Esophagus squamous epithelium (tissue), 5 donors: ENCODE measurements at places on chromosomes 2 and 18. TPM values are rescaled to one million over a fixed set of nuclear protein-coding genes. Genes with fewer than 3 reads are reported as not detected.

DNA sequence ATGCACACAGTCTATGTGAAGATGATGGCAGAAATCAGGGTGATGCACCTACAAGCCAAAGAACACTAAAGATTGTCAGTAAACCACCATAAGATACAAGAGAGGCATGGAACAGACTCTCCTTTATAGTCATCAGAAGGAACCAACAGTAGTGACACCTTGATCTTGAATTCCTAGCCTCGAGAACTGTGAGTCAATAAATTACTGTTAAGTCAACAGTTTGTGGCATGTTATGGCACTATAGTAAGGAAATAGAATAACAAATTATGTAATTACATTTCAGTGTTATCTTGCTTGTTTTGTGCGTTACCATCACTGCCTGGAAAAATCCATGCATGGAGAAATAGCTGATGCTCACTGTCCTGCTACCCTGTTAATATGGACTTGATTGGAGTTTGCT lies 110.2 kb upstream of the LRP1B start:
- DNase-seq, result no peak
- no peaks in the 10 kb centered on the region for H3K4me1 ChIP-seq
- no peaks in the 10 kb centered on the region for H3K27me3 ChIP-seq
- H3K27ac ChIP-seq, result no peak overlapping the region
- no peak overlapping the region for H3K4me3 ChIP-seq

GRCh38 chr2:526918-527317 lies 150.3 kb downstream of the TMEM18 start:
- H3K4me3 ChIP-seq, result no peak overlapping the region
- DNase-seq, result no peak
- no peak overlapping the region for H3K27ac ChIP-seq
- no peaks in the 10 kb centered on the region for H3K36me3 ChIP-seq

DNA sequence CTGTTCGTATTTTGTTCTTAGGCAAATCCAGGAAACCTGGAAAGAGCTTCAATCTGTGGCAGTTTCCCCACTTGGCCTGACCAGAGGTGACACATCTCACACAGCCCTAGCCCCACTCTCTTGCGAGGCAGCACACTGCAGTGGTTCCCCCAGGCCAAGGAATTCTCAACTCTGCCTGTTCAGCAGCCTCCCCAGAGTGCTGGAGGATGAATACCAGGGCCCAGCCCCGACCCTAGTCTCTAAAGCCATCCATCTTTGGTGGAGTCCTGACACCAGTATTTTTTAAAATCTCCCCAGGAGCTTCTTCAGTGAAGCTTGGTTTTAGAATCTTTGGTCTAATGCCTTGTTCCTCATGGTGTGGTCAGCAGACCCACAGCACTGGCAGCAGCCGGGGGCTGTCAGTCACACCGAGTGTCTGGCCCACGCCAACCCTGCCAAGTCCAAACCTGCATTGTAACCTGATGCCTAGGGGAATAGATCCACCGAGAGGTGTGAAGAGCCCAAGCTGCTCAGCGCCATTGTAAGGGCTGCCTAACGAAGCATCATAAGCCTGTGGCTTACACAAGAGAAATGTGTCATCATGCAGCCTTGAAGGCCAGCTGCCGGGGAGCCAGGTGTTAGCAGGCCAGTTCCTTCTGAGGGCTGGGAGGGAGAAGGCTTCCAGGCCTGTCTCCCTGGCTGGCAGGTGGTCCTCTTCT lies 428.7 kb upstream of the ID2 start:
- DNase-seq, result no peak
- peaks cover 2% of the 10 kb centered on the region for H3K4me1 ChIP-seq
- no peaks in the 10 kb centered on the region for H3K27me3 ChIP-seq
- H3K27ac ChIP-seq, result no peak overlapping the region

- peaks cover 14% of the 10 kb centered on the region for H3K4me1 ChIP-seq
- H3K27me3 ChIP-seq, result no peaks in the 10 kb centered on the region
- no peaks in the 10 kb centered on the region for H3K36me3 ChIP-seq
- no peak overlapping the region for H3K27ac ChIP-seq
- DNase-seq, result no peak
- no peak overlapping the region for H3K4me3 ChIP-seq
These were observed 26.9 kb downstream of the KLHL29 start for GRCh38 chr2:23411752-23412431.

GRCh38 chr2:41990688-41991087 lies 57.1 kb upstream of the PKDCC start:
- H3K36me3 ChIP-seq, result no peaks in the 10 kb centered on the region
- no peak for DNase-seq
- peaks cover 6% of the 10 kb centered on the region for H3K27me3 ChIP-seq
- H3K4me3 ChIP-seq, result no peak overlapping the region

DNA sequence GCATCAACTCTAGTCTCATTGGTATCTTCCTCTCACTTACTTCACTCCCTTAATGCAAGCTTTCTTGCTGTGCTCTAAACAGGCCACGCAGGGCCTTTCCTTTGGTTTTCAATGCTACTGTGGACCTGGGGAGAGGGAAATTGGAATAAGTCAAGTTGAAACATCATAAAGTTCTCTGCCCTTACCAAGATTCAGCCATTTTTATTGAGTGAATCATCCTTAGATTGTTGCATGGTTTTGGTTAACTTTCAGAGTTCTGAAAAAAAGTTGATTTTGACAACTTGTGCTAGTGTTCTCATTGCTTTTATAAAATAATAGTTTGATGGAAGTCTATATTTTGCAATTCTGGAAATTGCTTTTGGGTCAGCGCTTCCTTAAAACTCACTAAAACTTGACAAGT lies 852.8 kb upstream of the ACVR2A start:
- H3K27ac ChIP-seq, result no peak overlapping the region
- peaks cover 4% of the 10 kb centered on the region for H3K4me1 ChIP-seq
- no peak overlapping the region for H3K4me3 ChIP-seq
- H3K27me3 ChIP-seq, result no peaks in the 10 kb centered on the region
- no peaks in the 10 kb centered on the region for H3K36me3 ChIP-seq

DNA sequence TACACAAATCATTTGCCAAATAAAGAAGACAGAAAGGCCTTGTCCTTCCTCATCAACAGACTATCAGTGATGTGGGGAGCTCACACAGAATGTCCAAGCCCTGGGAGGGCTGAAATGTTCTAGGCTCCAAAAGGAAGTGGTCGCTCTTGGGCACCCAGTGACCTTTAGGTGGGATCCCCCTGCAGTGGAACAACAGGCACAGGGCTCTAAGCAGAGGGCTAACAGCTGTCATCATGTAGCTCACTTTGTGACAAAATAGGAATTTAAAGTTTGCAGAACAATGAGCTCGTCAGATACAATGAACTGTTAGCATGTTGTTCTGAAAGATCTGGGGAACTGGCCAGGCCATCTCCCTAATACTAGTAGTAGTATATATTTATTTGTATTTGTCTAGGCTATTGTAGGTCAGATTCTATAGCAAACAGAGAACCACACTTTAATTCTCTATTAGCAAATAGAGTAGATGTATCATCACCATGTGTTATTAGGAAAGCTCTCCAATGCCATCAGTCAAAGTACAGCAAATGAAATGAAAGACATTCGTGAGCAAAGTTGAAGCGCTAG lies 151.5 kb upstream of the MAP3K20 start:
- H3K4me1 ChIP-seq, result peaks cover 38% of the 10 kb centered on the region
- H3K27me3 ChIP-seq, result no peaks in the 10 kb centered on the region
- no peak overlapping the region for H3K4me3 ChIP-seq
- no peaks in the 10 kb centered on the region for H3K36me3 ChIP-seq
- H3K27ac ChIP-seq, result no peak overlapping the region
- no peak for DNase-seq

DNA sequence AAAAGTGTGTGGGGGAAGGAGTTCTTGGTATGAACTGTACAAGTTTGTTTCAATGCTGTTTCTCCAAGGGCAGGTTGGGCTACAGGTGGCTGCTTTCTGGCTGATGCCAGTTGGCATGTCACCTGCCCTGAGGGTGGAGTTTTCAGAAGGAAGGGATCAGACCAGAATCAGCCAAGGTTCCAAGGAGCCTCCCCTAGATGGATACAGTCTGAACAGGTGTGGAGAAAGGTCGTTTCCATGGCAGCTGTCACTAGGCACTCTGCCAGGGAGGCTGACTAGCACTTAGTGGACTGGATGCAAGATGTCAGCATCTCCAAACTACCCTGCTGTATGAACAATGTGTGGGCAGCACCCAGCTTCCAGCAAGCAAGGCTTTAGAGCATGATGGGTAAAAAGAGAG lies 444.4 kb upstream of the HNRNPA3 start:
- H3K36me3 ChIP-seq, result no peaks in the 10 kb centered on the region
- no peak for DNase-seq
- no peaks in the 10 kb centered on the region for H3K4me1 ChIP-seq
- no peaks in the 10 kb centered on the region for H3K27me3 ChIP-seq

DNA sequence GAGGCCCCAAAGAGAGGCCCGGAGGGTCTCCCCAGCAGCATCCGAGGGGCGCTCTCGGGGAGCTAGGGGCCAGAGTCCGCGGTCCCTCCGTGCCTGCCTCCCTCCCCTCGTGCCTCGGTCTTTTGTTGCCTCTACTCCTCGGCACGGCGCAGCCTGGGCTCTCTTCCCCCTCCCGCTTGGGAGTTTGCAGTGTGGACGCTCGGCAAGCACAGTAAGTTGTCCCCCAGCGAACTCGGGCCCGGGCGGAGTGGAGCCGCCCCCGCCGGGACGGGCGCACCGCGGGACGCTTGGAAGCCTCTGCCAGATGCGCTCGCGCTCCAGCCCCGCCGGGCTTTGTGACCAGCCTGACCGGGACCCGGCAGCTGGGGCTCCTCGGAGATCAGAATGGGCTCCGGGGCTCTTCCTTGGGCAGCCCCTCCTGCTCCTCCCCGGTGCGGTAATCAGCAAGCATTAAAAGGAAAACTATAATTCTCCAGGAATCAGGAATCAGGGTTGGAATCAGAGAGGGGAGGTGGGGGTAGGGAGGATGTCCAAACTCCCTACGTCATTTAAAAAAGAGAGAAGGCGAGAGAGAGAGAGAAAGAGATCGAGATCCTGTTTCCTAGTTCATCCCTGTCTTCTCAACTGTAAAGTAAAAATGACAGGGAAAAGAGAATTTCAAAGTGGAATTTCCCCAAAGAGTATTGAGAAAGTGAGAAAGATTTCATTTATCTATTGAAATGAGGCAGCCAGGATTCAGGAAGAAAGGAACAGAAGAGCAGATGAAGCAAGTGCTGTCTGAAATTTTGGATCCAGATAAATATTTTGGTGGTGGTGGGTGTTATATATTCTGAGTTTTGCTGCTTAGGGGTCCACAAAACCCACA lies 786 bp upstream of the TMEM200C start:
- DNase-seq, result no peak
- H3K4me3 ChIP-seq, result peak overlapping the region; percentile 44
- H3K36me3 ChIP-seq, result no peaks in the 10 kb centered on the region
- H3K27me3 ChIP-seq, result peaks cover 93% of the 10 kb centered on the region

DNA sequence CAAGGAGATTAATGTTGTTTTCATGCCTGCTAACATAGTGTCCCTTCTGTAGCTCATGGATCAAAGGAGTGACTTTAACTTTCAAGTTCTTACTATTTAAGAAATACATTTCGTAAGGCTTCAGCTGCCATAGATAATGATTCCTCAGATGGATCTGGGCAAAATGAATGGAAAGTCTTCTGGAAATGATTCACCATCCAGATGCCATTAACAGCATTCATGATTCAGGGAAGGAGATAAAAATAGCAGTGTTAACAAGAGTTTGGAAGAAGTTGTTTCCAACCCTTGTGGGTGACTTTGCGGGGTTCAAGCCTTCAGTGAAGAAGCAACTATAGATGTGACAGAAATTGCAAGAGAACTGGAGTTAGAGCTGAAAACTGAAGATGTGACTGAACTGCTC lies 17.0 kb downstream of the VRK2 start:
- no peaks in the 10 kb centered on the region for H3K36me3 ChIP-seq
- no peak overlapping the region for H3K4me3 ChIP-seq
- no peak overlapping the region for H3K27ac ChIP-seq
- DNase-seq, result no peak

DNA sequence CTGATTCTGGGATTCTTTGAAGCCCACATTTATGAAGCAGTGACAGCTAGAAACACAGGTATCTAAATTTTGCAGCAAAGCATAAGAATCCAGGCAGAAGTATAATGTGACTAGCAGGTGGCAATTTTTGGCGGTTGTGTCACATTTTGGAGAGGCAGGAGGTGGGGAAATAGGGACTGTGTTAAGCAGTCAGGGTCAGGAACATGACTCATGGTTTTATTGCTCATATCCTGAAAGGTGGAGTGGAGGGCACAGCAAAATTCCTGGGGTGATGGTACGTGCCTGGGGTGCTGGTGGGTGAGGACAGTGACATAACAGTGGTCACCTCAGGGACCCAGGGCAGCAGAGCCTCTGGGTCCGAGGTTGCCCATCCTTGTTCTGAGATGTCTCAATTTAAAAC lies 63.5 kb upstream of the TTN start:
- H3K4me1 ChIP-seq, result no peaks in the 10 kb centered on the region
- H3K27ac ChIP-seq, result no peak overlapping the region
- no peaks in the 10 kb centered on the region for H3K27me3 ChIP-seq
- DNase-seq, result no peak
- H3K4me3 ChIP-seq, result no peak overlapping the region

DNA sequence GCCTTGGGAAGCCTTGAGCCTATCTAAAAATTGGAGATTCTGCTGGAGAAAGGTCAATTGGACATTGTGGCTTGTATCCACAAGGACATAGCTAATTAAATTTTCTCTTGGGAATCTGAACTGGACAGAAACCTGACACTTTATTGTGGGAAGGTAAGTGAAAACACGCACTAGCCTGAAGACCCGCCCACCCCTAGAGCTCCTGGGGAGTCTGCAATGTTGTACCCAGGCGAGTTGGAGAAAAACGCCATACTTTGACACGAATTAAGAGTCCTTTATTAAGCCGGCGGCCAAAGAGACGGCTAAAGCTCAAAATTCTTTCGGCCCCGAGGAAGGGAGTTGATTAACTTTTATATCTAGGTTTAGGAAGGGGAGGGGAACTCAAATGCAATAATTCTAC lies 1.2 kb upstream of the ZNF892 start:
- no peaks in the 10 kb centered on the region for H3K27me3 ChIP-seq
- H3K4me3 ChIP-seq, result peak overlapping the region; percentile 91
- no peak for DNase-seq
- no peaks in the 10 kb centered on the region for H3K36me3 ChIP-seq

- DNase-seq, result no peak
- no peaks in the 10 kb centered on the region for H3K36me3 ChIP-seq
These were observed 10.1 kb upstream of the GRHL1 start for GRCh38 chr2:9941196-9941995.

GRCh38 chr2:238920601-238921001 lies 72.7 kb downstream of the TWIST2 start:
- H3K4me1 ChIP-seq, result no peaks in the 10 kb centered on the region
- H3K36me3 ChIP-seq, result no peaks in the 10 kb centered on the region

GRCh38 chr2:1051075-1051474 lies 100.4 kb downstream of the SNTG2 start:
- H3K4me1 ChIP-seq, result no peaks in the 10 kb centered on the region
- no peak overlapping the region for H3K4me3 ChIP-seq
- no peaks in the 10 kb centered on the region for H3K27me3 ChIP-seq
- H3K27ac ChIP-seq, result no peak overlapping the region

- DNase-seq, result no peak
- no peak overlapping the region for H3K4me3 ChIP-seq
- H3K36me3 ChIP-seq, result peaks cover 31% of the 10 kb centered on the region
- H3K27me3 ChIP-seq, result no peaks in the 10 kb centered on the region
These were observed 69.9 kb upstream of the CHAC2 start for GRCh38 chr2:53697686-53698085.

CCDC85A gene
- total RNA-seq, result 2.1 TPM

ANKRD53 gene
- total RNA-seq, result 0.76 TPM

DLGAP1 gene
- 0.95 TPM for total RNA-seq
